Hepatic stellate cell (primary cell): ENCODE measurements at places on chromosomes 13 and 19.

GRCh38 chr19:13984186-13984585 lies 21.9 kb downstream of the RFX1 start:
- no peak for DNase-seq

- DNase-seq = no peak
These were observed 205.2 kb upstream of the MAB21L1 start for GRCh38 chr13:35681685-35682084.

GRCh38 chr13:44223770-44224444 lies 149.7 kb upstream of the SERP2 start:
- no peak for DNase-seq

GRCh38 chr19:39448271-39448670 lies 2.9 kb downstream of the SUPT5H start:
- DNase-seq = peak; percentile 67

DNA sequence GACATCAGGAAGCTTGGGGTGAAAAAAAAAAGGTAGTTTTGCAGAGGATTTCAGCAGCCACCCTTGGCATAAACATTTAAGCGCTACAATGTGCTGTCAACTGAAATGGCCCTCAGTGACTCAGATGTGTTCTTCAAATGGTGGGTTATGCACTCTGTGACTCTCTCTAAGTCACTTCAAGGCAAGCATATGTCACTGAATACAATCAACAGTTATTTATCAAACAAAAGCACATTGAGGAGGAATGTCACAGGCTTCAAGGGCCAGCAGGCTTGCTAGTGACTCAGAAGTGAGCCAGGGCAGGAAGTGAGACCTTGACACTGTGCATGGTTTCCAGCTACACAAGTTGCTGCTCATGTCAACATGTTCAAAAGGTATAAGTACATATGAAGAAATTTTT lies 523.7 kb upstream of the HTR2A start:
- no peak for DNase-seq

DNA sequence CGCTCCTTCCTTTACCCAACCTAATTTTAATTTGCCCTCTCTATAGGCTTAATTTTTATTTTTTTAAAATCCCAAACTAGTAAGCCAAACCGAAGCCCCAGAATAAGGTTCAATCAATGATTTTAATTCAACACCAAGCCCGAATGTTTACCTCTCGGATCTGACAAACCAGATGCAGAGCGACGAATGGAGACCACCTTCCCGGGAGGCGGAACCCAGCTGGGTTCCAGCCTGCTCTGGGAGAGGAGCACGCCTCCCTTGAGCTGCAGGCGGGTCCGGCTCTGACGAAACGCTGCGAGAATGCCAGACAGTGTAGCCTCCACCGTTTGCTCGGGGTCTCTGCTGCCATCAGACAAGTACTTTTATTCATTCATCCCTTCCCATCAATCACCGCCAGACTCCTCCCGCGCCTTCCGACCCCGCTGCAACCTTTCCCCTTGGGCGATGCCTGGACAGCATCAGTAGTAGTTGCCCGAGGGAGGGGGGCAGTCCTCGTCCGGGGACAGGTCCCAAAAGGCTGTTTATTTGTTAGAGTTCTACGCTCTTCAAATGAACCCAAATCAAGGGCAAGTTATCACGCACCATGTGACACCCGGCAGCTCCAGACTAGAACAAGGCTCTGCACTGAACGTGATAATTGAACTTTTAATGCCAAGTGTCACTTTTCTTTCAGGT lies 752 bp upstream of the EDNRB start:
- peak; percentile 4 for DNase-seq

- DNase-seq = no peak
These were observed 698.2 kb downstream of the SLITRK1 start for GRCh38 chr13:83184150-83184475.

- no peak for DNase-seq
These were observed 29.0 kb downstream of the ZNF730 start for GRCh38 chr19:23145617-23146415.

GRCh38 chr19:46714444-46715106 lies 2.3 kb downstream of the PRKD2 start:
- no peak for DNase-seq

GRCh38 chr19:17037966-17038500 lies 11.4 kb upstream of the CPAMD8 start:
- DNase-seq = no peak

DNA sequence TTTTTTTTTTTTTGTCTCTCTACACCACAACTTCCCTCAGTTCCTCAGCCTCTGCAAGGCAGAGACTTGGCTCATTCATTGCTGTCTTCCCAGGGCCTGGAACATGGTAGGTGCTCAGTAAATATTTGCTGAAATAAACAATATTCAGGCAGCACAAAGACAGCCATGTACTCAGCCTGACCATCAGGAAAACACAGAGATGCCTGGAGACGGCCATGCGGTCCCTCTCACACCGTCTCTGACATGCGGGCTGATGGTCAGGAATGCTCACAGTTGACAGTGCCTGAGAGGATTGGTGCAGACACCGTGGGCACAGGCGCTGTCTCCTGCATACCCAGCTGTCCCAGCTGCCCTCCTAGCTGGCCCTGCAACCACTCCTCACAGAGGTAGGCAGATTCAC lies 924 bp downstream of the PRAM1 start:
- DNase-seq = no peak

- DNase-seq = no peak
These were observed 1445.7 kb downstream of the UQCRFS1 start for GRCh38 chr19:27767234-27767633.

- no peak for DNase-seq
These were observed 342.2 kb upstream of the HTR2A start for GRCh38 chr13:47239025-47239424.

GRCh38 chr13:47326061-47326460 lies 429.2 kb upstream of the HTR2A start:
- no peak for DNase-seq

GRCh38 chr13:50812242-50812641 lies 31.2 kb downstream of the DLEU7 start:
- DNase-seq = no peak

DNA sequence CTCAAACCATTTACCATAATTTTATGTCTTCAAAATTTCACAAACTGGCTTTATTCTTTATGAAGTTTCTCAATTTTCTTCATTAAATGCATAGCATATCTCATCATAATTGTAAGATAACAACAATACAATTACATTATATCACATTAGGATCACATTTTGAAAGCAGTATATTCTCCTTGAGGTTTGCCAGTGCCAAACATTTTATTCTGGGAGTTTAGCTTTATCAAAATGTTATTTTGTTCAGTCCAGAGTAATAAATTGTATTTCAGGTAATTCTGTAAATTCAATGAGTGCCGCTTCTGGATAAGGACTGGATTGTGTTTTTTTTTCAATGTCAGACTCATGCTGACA lies 234.6 kb upstream of the MIR17HG start:
- DNase-seq = no peak

DNA sequence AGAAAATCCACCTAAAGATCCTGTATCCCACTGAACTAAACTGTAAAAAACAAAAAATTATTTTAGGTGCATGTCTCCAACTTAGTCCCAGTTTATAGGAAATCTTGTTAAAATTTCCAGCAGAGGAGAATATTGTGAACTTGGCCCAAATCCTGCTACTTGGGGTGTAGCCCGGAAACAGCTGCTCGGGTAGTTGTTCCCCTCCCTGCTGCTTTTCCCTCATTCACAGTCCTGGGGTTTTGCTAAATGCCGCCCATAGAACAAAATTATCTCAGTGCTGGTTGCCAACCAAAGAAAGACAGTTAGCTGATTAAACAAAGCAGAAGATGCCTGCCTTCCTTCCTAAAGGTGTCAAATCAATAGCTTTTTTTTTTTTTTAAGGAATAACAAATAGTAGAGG lies 330.5 kb upstream of the KLF12 start:
- DNase-seq = no peak

- peak; percentile 63 for DNase-seq
These were observed 67.0 kb upstream of the SERP2 start for GRCh38 chr13:44306371-44307192.

GRCh38 chr19:19170873-19171672 lies 1.0 kb upstream of the MEF2B start:
- DNase-seq = no peak

DNA sequence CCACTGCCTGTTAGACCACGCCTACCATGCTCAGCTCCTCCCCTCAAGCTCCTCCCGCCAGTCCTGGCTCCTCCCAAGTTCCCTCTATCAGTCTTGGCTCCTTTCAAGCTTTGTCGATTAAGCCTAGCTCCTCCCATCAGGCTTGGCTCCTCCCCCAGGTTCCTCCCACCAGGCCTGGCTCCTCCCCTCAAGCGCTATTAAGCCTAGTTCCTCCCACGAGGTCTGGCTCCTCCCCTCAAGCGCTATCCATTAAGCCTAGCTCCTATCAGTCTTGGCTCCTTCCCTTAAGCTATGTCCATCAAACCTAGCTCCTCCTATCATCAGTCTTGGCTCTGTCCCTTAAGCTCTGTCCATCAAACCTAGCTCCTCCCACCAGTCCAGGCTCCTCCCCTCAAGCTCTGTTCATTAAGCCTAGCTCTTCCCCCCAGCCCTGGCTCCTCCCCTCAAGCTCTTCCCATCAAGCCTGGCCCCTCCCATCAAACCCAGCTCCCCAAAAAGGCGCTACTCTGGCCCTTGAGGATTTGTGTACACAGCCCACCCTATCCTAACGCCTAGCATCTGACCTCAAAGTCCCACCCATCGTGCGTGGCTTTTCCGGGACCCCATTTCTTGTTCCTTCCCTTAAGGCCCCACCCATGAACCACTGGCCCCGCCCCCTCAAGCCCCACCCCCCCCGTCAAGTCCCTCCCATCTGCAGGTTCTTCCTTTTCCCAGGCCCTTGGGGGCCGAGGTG lies 10.0 kb downstream of the CAMSAP3 start:
- DNase-seq = no peak

DNA sequence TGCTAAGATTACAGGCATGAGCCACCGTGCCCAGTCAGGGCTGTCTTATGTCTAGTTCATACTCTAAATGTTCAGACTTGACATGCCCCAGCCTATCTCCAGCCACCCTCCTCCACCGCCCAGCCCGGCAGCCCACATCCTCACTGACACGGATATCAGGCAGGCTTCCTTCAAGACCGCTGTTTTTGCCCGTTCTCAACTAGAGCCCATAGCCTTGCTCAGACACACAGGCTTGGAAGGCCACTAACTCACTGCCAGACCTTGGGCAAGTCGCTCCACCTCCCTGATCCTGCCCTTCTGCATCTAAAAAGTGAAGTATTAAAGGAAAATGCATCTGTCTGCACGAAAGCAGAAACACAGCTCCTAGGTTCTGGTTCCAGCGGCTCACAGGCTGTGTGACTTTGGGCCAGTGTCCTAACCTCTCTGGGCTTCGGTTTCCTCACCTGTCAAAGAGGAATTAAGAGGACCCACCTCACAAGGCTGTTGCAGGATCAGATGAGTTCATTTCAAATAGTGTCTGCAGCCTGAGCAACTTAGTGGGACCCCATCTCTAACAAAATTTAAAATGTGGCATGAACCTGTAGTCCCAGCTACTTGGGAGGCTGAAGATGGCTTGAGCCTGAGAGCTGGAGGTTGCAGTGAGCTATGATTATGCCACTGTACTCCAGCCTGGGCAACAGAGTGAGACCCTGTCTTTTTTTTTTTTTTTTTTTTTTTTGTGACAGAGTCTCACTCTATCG lies 14.5 kb upstream of the CERS4 start:
- no peak for DNase-seq

DNA sequence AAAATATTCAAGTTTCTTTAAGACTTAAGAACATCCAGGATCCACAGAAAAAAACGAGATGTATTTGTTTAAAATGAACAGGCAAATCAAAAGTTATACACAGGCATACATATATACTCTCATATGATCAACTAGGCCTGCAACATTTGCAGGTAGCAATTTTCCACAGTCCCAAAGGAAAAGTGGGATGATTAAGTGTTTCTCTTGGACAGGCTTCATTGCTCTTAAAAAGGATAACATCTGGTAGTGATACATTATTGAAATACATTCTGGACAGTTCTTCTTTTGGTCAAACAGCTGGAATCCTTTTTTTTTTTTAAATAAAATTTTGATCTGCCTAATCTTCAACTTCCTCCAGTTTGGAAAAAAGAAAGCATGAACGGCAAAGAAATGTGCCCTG lies 114.8 kb upstream of the TDRD3 start:
- DNase-seq = no peak

DNA sequence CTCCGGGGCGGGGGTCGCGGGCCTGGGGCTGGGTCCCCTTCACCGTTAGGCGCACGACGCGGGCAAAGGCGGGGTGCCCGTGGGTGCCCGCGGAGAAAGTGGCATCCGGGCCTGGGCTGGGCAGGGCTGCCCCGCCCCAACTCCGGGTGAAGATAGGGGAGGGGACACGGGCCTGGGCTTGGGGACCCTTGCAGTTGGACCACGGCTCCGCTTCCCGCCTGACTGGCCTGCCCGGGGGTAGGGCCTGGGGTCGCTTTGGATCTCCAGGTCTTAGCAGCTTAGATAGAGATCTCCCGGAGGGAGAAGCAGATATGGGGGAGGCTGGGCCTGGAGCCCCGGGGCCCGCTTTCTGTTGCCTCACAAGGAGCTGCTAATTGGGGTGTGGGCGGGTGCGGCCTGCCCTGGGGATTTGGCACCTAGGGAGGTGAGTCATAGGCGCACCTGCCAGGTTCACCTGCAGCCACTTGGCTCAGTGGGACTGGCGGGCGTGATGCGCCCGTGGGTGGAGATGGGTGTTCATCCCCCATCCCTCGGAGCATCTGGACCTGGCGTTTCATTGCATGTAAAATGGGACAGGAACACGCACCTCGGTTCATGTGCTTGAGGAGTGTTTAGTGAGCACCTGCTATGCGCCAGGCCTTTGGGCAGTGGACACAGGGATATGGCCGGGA lies 585 bp downstream of the MAP1S start:
- DNase-seq = no peak

GRCh38 chr13:101916775-101917474 lies 464.4 kb downstream of the ITGBL1 start:
- DNase-seq = no peak

- no peak for DNase-seq
These were observed 2.1 kb upstream of the ATP12A start for GRCh38 chr13:24678151-24678550.

DNA sequence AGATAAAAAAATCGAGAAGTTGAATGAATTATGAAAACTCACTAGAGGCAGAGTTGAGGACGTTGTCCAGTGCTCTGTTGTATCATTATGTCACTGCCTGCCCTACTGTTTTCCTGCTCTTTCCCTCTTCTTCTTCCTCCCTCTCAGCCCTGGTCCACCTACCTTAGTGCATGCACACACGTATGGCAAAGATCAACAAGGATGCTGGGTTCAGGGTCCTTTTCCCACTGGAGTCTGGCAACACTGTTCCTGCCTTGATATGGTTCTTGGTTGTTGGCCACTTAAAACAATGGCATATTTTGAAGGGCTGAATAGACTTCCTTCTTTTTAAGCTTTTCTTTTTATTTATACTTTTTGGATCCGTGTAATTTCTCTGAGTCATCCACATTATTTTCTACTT lies 74.5 kb downstream of the LRCH1 start:
- DNase-seq = no peak

- peak; percentile 36 for DNase-seq
These were observed 5.3 kb downstream of the ZNF85 start for GRCh38 chr19:20928371-20928770.
